Urinary bladder (tissue), 4 donors: ENCODE measurements at places on chromosomes 16 and 17. TPM values are rescaled to one million over a fixed set of nuclear protein-coding genes. Genes with fewer than 3 reads are reported as not detected.

Gene C1QTNF1
- 5.2 TPM for total RNA-seq

DNA sequence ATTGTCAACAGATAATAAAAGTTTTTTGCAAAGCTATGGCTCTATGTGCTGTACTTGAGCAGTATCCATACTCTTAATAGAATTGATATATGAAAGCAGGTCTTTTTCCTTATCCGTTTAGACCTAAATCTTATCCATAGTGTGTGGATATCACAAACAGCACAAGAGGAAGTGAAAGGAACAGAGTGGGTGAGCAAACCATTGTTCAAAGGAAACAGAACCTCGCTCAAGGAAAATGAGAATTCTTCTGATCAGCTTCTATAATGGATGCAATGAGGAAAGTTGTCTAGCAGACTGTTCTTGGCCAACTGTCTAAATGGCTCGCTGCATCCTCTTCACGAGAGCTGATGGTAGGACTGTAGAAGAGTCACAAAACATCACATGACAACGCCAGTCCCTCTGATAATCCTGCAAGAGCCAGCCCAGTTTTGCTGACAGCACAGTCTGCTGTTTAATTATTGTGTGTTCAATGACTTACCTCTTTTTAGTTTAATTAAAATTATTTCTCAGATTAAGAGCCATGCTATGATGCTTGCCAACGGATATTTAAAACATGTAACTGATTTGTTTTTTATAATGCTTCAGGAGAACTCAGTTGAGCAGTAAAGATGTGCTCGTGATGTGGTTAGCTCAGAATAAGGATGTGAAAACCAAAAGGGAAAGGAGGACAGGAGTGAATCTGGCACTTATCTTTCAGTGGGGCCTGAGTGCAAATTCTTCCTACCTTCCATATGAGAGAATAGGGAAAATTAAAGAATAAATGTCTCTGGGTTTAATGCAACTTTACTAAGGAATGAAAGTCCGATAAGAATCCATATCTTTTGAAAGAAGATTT lies 38.5 kb downstream of the WWOX start:
- no peak for DNase-seq

Gene ZACN
- not detected for total RNA-seq

Gene CDH5
- 55.8 TPM for total RNA-seq

DNA sequence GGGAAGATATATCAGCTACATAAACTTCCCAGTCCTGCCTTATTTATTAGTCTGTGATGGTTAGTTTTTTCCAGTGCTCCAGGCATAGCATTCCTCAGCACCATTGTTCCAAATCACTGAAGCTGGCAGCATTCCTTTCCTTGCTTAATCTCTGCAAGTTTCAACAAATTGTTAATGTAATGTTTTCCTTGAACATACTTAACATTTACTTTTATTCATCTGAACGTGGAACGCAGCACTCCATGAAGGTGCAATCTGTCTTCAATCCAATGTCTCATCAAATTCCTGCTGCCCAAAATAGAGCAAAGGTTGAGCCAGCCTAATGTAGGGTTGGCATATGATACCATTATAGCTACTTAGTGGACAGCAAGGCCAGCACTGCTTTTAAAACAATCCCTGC lies 441.1 kb upstream of the RBFOX1 start:
- DNase-seq, result no peak

DNA sequence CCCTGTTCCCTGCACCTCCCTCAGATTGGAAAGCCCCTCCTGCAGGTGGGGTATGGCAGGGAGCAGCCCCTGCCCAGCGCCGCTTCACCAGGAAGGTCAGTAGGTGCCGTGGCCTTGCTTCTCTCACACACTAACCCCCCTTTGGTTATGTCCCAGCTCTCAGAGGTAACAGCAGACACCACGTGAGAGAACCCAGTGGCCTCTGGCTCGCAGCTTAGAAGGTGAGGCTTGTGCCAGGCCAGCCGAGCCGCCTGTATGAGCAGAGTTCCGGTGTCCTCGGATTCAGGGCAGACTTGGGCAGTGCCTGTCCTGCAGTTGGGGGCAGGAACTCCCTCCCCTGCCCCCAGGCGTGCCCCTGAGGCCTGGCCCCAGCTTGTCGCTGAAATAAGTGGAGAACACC lies 47.1 kb downstream of the PRMT7 start:
- DNase-seq, result no peak

GRCh38 chr16:88063211-88063773 lies 112.1 kb downstream of the BANP start:
- no peak for DNase-seq

DNA sequence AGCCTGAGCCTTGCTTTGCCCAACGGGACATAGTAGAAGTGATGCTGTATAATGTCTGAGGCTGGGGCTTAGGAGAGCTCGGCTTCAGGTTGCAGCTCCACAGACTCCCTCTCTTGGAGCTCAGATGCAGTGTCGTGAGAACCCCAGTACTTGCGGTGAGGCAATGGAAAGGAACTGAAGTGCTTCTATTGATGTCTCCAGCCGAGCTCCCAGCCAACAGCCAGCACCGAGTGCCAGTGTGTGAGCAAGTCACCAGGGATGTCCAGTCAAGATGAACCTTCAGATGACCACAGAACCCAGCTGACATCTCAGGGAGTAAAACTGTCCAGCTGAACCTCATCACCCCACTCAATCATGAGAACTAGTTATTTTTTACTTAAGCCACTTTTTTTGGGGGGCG lies 268.1 kb downstream of the IRF8 start:
- DNase-seq, result no peak

GRCh38 chr16:66483689-66484452 lies 56.8 kb downstream of the BEAN1 start:
- peak; percentile 37 for DNase-seq

Gene SLC6A4
- 0.37 TPM for total RNA-seq

DNA sequence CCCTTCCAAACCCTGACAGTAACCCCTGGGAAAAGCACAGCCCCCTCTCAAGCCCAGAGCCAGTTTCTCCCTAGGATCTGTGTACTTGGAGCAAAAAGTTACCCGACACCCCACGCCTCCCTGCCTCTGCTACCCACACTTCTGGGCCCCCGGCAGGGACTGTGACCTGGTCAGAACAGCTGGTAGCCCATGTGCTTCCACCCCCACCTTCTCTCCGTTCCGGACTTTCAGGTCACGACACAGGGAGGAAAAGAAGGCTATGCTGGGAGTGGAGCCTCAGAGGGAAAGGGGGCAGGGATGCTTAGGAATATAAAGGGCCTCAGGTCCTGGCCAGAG lies 6.4 kb downstream of the PPY start:
- no peak for DNase-seq
